ENCODE measurements at places on chromosomes 1 and 21.
A peak's percentile ranks its signal among the peaks of the same experiment; 100 is the strongest.

DNA sequence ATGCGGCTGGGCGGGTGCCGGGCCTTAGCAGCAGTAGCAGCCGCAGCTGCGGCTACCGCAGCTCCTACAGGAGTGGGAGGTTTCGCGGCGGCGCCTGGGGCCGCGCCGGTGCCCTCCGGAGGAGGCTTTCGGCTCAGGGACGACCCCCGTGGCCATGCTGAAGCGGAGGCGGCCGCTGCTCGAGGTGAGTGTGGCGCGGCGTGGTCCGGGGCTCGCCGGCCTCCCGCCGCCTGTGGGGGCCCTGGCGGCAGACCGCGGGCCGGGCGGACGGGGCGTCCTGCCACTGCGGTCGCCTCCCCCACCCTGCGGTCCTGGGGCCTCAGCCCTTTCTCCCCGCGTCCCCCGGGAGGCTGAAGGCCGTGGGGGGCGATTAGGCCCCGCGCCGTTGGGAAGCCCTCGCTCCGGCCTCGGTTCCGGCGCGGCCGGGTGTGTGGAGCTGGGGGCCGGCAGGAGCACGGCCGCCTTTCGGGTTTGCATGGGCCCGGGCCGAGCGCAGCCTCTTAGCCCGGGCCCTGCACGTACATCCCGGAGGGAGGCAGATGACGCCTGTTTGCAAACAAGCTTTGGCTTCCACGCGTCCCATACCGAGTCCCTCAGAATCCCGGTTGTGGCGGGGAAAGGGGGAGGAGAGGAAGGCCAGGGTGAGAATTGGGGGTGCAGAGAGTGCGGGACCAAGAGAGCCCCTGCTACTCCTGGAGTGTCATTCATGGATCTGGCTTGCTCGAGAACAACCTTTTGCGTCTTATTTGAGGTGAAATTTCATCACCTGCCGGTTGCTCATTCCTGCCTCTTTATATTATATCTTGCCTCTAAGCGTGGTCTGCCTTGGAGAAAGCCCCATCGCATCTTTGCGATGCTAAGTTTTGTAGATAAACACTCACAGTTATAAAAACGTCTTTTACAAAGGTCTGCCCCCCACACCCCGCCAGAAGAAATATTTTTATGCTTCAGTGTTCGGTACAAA lies 613 bp downstream of the ZFYVE9 start:
- DNase-seq, result no peak

GRCh38 chr1:48017716-48018115 lies 20.5 kb upstream of the TRABD2B start:
- no peak for DNase-seq

GRCh38 chr1:63593886-63594605 lies 835 bp downstream of the PGM1 start:
- no peak for DNase-seq

- DNase-seq, result no peak
These were observed 56.3 kb upstream of the CNN3 start for GRCh38 chr1:94983171-94983739.

DNA sequence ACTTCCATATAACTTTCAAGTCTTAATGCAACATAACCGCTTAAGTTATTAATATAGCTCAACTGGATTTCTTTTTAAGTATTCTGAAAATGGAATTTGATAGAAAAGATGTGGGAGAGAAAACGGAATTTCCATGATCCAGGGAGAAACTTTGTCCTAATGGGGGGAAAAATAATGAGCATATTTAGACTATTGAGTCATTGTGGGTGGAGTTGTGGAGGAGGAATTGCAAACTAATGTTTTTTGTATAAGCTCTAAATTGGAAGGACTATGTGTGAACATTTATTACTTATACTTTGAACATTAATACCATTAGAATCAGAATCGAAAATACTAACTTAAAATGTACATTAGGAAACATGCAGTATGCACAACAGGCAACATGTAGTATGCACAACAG lies 159.9 kb upstream of the NEGR1 start:
- DNase-seq, result no peak

DNA sequence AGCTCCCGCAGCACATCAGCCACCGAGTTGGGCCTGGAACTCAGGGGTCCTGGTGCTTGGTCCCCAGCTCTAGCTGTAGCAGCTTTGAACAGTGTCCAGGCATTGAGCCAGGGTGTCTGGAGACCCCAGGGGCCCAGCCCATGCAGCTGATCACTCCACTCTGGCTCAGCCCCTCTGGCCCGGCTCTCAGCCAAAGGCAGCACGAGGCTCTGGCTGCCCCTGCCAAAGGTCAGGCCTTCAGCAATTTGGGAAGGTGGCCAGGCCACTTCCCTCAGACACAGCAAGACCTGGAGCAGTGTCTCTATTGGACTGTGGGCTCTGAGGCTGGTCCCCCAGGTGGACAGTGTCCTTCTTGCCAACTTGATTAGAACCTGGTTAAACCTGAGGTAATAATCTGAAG lies 34.4 kb upstream of the RNF19B start:
- DNase-seq, result no peak

- DNase-seq, result no peak
These were observed 3.6 kb upstream of the VWA1 start for GRCh38 chr1:1431845-1432273.

DNA sequence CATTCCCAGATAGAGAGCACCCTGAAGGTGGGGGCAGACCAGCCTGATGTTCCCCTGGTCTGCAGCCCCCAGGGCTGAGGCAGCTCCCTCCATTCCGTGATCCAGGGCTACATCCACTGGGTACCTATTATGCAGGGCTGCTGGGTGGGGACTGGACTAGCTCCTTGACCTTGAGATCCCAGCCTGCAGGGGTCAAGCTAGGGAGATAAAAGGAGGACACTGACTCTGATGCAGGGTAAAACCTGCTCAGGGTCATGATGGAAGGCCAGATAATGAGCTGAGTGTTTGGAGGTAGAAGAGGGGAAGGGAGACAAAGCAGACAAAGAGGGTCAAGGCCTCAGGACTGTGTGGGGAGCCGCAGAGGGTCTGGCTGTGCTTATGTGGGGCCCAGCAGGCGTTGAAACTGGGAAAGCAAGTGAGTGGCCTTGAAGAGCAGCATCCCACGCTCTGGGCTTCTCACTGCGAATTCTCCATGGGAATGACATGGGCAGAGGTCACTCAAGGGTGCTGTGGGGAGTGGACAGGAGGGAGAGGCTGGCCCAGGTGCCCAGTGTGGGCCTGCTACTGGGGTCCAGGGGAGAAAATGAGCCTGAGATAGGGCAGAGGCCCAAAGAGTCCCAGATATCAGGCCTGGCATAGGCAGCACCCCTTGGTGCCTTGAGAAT lies 9.7 kb downstream of the FOXO6 start:
- DNase-seq, result no peak

- DNase-seq, result no peak
These were observed at the start of gene NHLH1 for GRCh38 chr1:160366731-160367515. Gene NHLH1, plus strand, starts transcription at chr1:160367071. Its CDS starts 3,661 bp downstream, at chr1:160370732.

GRCh38 chr1:16442941-16443340 lies 2.4 kb downstream of the NECAP2 start:
- DNase-seq, result no peak

DNA sequence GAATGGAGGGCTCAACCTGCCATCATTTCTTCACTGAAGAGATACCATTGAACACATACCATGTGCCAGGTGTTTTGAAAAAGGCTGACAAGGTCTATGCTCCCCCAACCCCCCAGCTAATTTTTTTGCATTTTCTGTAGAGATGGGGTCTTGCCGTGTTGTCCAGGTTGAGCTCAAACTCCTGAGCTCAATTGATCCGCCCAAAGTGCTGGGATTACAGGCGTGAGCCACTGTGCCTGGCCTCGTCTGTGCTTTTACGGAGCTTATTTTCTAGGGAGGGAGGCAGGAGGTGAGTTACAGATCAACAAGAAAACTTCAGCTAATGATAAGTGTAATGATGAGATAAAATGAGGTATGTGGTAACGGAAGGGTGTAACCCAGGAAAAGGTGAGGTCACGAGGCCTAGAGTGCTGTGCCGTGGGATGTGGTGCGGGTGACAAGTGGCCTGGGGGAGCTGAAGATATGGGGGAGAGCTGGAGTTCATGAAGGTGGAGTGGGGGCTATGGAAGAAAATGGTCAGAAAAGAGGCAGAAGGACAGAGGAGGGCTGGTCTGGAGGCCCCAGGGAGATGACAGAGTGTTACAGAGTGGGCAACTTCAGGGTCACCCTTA lies 28.2 kb downstream of the FAAH start:
- no peak for DNase-seq

- no peak for DNase-seq
These were observed 62.5 kb upstream of the CNN3 start for GRCh38 chr1:94989398-94989797.

GRCh38 chr1:94156096-94156625 lies 35.2 kb upstream of the ABCA4 start:
- no peak for DNase-seq

- no peak for DNase-seq
These were observed 5.5 kb downstream of the RCC2 start for GRCh38 chr1:17434016-17434415.

- DNase-seq, result no peak
These were observed 2.8 kb downstream of the S100A10 start for GRCh38 chr1:151990856-151991198.

- DNase-seq, result peak; percentile 90
These were observed 243.2 kb upstream of the RAB4A start for GRCh38 chr1:229027622-229028182.

GRCh38 chr1:29601021-29601420 lies 364.7 kb downstream of the PTPRU start:
- DNase-seq, result no peak

- no peak for DNase-seq
These were observed 48.3 kb upstream of the C1orf146 start for GRCh38 chr1:92169214-92170005.

GRCh38 chr1:150256198-150256553 lies 1.4 kb upstream of the CA14 start:
- no peak for DNase-seq

GRCh38 chr1:29575826-29576225 lies 339.5 kb downstream of the PTPRU start:
- no peak for DNase-seq

GRCh38 chr1:54229281-54229891 lies 29.4 kb downstream of the MRPL37 start:
- no peak for DNase-seq

- no peak for DNase-seq
These were observed 115.6 kb downstream of the TNFSF18 start for GRCh38 chr1:172935062-172935592.

DNA sequence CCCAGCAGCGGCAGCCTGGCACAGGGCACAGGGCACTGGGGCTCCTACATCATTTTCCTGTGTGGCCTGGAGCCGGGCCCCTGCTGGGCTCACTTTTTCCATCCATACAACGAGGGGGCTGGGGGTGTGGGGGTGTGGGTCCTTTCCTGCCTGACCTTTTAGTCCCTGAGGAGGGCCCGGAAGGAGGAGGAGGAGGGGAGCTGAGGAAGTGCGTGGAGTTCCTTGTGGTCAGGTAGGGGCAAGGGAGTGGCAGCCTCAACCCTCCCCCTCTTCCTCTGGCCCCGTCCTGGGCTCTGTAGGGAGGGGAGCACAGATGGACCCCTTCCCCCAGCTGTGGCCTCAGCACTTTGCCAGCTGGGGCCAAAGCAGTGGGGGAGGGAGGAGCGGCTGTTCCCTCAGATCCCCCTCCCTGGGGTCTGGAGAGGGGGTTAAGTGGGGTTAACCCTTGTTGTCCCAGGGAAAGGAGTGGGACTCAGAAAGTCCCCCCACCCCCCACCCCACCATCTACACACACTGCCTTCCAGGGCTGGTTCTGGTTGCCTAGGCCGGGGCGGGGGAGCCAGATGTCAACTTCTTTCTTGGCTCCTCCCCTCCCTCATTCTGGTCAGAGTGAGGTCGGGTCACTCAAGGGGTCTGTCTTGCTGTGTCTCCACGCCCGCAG lies 5.7 kb downstream of the NTRK1 start:
- DNase-seq, result no peak

DNA sequence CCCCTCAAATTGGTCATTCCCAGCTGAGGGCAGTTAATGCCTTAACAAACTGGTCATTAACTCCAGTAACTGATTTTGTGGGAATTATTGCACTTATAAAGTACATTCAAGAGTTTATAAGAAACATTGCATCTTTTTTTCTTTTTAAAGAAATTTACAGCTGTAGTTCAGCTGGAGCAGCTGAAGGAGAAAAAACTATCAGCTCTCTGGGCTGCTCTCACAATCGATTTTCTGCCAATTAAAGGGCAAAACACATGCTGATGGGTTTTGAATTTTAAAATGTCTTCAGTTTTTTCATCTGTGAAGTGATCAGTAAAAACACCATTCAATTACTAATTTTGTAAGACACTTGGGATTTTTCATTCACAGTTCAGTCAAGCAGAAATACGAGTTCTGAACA lies 74.7 kb downstream of the KIFAP3 start:
- no peak for DNase-seq

GRCh38 chr1:178262120-178262500 lies 168.2 kb downstream of the RASAL2 start:
- no peak for DNase-seq

DNA sequence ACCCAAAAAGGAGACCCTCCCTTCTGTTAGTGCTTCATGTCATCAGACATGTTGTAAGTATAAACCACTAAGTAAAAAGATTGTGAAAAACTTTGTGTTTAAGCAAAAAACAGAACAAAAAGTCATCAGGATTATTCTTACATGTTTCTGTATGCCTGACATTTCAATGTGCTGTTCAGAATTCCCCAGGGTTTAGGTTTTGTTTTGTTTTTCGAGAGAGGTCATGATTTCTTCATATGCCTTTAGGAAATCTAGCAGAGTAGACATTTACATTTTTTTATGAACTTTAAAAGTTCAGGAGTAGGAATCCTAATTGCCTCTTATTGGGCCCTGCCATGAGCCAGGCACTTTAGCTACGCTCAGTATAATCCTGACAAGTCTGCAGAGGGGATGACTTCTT lies 85.3 kb downstream of the VPS13D start:
- no peak for DNase-seq

- no peak for DNase-seq
These were observed 778 bp downstream of the EVI5 start for GRCh38 chr1:92784021-92784638.

GRCh38 chr21:45288441-45288841 lies 746 bp upstream of the POFUT2 start:
- no peak for DNase-seq

GRCh38 chr21:39004634-39005501 lies 178.4 kb downstream of the PSMG1 start:
- DNase-seq, result no peak

DNA sequence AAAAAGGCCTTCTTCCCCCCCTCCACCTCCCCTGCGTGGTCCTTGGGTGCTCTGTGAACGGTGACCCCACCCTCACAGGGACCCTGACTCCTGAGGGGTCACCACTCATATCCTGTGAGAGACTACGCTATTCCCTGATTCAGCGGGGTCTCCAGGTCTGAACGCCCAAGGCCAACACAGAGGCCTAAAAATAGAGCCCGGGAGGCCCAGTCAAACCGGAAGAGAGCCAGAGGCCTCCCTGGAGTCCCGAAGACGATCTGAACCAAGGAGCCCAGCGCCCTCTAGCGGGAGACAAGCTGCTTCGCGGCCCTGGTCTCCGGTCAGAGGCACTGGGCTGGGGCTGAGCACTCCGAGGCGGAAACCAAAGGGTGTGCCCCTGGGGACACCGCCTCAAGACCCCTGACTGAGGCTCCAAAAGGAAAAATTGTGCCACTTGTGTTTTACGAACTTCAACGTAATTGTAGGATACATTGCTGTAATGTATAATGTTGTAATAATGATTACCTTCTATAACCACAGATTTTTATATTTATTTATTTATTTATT lies 42.4 kb upstream of the PSEN2 start:
- DNase-seq, result peak; percentile 63
